ENCODE measurements at places on chromosomes 11 and 22.

GRCh38 chr11:13495929-13496328 is at the start of gene PTH:
Gene PTH, minus strand, starts transcription at chr11:13495997. Its CDS starts 3,142 bp downstream, at chr11:13492855.
- peak; percentile 66 for DNase-seq

DNA sequence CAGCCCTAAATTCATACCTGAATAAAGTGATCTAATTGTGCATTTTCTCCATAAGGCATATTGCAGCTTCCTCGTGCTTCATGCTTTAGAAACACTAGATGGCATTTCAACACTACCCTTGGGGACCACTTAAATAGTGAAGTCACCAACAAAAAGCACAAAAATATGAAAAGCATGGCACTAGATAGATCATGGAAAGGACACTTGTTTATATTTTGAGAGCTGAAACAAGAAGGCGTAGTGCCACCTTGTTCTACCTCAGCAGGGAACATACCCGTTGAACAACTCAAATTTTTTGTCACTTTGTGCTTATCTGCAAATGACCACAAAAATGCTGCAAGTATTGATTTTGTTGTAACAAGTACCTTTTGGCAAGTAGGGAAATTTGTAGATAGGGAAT is 8.6 kb downstream of the TBCEL start:
- DNase-seq: no peak

- peak; percentile 15 for DNase-seq
These were observed 20.9 kb upstream of the NAALAD2 start for GRCh38 chr11:90113541-90113940.

DNA sequence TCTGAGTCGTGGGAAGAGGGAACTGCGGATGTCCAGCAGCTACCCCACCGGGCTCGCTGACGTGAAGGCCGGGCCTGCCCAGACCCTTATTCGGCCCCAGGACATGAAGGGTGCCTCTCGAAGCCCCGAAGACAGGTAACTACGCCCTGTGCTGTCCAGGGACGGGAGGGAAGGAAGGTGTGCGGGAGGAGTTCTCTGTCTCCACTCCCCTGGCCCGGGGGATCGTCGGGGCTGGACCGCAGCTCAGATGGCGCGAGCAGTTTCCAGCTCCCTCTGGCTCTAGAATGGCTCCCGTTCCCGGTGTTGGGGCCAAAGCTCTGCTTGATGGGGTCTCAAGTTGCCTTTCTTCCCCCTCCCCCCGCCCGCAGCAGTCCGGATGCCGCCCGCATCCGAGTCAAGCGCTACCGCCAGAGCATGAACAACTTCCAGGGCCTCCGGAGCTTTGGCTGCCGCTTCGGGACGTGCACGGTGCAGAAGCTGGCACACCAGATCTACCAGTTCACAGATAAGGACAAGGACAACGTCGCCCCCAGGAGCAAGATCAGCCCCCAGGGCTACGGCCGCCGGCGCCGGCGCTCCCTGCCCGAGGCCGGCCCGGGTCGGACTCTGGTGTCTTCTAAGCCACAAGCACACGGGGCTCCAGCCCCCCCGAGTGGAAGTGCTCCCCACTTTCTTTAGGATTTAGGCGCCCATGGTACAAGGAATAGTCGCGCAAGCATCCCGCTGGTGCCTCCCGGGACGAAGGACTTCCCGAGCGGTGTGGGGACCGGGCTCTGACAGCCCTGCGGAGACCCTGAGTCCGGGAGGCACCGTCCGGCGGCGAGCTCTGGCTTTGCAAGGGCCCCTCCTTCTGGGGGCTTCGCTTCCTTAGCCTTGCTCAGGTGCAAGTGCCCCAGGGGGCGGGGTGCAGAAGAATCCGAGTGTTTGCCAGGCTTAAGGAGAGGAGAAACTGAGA is 1.4 kb downstream of the ADM start:
- peak; percentile 42 for DNase-seq

DNA sequence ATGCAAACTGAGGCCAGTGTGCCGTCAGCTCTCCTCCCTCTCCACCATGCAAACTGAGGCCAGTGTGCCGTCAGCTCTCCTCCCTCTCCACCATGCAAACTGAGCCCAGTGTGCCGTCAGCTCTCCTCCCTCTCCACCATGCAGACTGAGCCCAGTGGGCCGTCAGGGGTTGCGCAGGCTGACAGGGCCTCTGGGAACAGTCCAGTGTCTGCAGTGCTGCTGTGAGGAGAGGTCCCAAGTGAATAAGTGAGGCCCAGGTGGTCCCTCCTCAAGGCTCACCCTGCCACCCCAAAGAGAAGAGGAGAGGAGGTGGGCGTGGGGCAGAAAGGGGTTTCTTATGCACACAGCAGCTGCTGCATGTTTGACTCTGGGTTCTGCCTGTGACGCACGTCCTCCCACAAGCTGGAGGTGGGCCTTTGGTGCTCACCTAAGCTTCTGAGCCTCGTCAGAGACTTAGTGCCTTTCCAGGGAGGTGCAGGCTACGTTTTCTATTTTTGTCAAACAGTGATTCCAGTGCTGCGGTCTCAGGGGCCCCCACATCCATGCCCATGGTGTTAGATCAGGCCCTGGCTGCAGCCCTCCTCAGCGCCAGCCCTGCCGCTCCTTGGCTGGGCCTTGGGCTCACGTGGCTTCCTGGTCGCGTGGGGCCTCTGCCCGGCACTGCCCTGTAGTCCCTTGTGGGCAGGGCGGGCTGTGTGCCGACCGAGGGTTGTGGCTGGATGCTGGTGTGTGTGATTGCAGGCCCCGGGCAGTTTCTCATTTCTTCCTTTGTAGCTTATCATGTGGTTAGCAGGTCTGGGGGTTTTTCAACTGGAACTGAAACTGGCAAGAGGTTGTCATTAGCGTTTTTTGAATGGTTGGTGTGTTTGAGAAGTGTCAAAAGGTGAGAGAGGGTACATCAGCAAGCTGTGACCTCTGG is 7.1 kb downstream of the TPCN2 start:
- no peak for DNase-seq

DNA sequence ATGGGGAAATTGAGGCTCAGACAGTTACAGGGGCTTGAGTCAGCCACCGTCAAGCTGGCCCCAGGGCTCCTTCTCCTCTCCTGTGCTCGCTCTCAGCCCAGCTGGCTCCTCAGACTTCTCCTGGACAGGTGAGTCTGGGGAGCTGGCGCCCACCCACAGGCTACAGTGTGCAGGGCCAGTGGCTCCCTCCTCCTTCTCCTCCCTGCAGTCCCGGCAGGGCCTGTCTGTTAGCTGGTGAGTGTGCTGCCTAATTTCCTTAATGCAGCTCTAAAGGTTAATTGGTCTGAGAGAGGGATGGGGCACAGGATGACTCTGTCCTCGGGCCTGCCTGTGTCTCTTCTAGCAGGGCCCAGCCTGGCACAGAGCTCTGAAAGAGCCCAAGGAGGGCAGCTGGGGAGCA is 31.7 kb downstream of the LMO1 start:
- peak; percentile 41 for DNase-seq

Data from NCI-H82 (cell line).